Activated T-helper 17 cell treated with anti-CD3 and anti-CD28 coated beads, Interleukin-2, amount 50 U/mL, for 72 hours (primary cell): ENCODE measurements at places on chromosomes 16 and 17.

- no peaks in the 10 kb centered on the region for H3K36me3 ChIP-seq
- H3K4me3 ChIP-seq, result no peak overlapping the region
- no peak for ATAC-seq
- no peaks in the 10 kb centered on the region for H3K27me3 ChIP-seq
- H3K4me1 ChIP-seq, result no peaks in the 10 kb centered on the region
Observed at GRCh38 chr17:65947831-65948230, 244.1 kb downstream of the CEP112 start.

GRCh38 chr17:4738136-4739121, 1.2 kb upstream of the ZMYND15 start:
- H3K4me1 ChIP-seq, result peaks cover 22% of the 10 kb centered on the region
- peaks cover 10% of the 10 kb centered on the region for H3K27me3 ChIP-seq

DNA sequence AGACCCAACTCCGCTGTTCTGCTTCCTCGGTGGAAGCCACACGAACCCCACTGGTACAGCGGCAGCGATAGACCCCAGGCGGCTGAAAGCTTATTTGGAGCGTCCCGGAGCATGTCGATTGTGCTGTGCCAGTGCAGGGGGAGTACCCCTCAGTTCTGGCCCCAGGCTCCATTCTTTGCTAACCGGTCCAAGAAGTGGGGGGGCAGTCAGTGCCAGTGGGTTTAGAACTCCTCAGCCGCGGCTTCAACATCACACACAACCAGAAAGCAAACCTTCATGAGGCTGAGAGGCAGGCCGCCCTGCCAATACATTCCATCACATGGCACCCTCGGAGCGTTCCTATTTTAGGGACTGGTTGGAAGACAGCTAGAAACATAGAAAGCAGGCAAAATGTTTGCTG, 1.7 kb upstream of the MNT start:
- H3K36me3 ChIP-seq, result peaks cover 20% of the 10 kb centered on the region
- peak overlapping the region; percentile 92 for H3K27ac ChIP-seq
- no peak for ATAC-seq
- no peaks in the 10 kb centered on the region for H3K27me3 ChIP-seq

DNA sequence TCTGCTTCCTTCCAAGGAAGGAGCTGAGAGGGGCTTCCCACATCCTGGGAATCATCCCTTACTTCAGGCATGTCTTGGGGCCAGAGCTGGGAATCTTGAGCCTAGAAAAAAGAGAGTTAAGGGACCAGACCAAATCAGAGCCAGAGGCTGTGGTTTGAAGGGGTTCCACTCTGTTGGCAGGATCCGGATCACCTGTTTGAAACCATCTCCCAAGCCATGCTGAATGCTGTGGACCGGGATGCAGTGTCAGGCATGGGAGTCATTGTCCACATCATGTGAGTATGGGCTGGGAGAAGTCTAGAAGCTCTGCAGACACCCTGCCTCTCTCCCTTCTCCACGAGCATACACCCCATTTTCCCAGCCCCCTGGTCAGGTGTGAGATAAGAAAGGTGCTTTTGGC, 9.7 kb downstream of the PSMB3 start:
- peaks cover 4% of the 10 kb centered on the region for H3K4me1 ChIP-seq
- peak overlapping the region; percentile 79 for H3K27ac ChIP-seq
- no peaks in the 10 kb centered on the region for H3K27me3 ChIP-seq
- no peak overlapping the region for H3K4me3 ChIP-seq
- ATAC-seq, result no peak
- peaks cover 100% of the 10 kb centered on the region for H3K36me3 ChIP-seq

DNA sequence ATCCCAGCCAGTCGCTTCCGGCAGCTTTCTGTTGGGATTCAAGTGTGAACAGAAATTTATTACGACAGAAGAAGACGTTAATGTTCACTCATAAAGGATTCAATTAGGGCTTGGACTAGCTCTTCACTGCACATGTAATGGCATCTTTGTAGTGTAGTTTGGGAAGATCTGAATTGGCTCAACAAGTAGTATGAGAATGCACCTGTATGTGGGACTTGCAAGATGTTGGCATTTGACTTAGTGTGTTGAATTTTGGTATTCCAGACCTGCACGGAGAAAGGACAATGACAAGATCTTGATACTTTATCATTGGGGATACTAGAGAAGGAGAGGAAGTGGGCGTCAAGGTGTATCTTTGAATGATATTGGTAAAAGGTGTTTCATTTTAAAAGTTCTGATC, 1.2 kb downstream of the PSMD11 start:
- H3K27ac ChIP-seq, result peak overlapping the region; percentile 73
- no peaks in the 10 kb centered on the region for H3K27me3 ChIP-seq
- ATAC-seq, result no peak
- H3K4me1 ChIP-seq, result peaks cover 35% of the 10 kb centered on the region
- peak overlapping the region; percentile 83 for H3K4me3 ChIP-seq
- H3K36me3 ChIP-seq, result peaks cover 57% of the 10 kb centered on the region

DNA sequence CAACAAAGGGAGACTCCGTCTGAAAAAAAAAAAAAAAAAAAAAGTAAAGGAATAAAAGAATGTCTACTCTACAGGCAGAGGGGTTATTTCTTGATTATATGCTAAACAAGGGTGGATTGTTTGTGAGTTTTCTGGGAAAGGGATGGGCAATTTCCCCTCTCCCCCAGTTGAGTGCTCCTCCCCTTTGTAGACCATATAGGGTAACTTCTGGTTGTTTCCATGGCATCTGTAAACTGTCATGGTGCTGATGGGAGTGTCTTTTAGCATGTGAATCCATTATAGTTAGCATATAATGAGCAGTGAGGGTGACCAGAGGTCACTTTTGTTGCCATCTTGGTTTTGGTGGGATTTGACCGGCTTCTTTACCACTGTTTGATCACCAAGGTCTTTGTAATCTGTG, 4.2 kb upstream of the NME1 start:
- H3K27ac ChIP-seq, result peak overlapping the region; percentile 20
- H3K4me3 ChIP-seq, result no peak overlapping the region
- peaks cover 17% of the 10 kb centered on the region for H3K4me1 ChIP-seq
- no peak for ATAC-seq
- no peaks in the 10 kb centered on the region for H3K36me3 ChIP-seq

- H3K4me3 ChIP-seq, result no peak overlapping the region
- H3K27me3 ChIP-seq, result peaks cover 47% of the 10 kb centered on the region
- no peak for ATAC-seq
- no peaks in the 10 kb centered on the region for H3K36me3 ChIP-seq
- H3K4me1 ChIP-seq, result no peaks in the 10 kb centered on the region
- H3K27ac ChIP-seq, result no peak overlapping the region
Observed at GRCh38 chr17:66925811-66926500, 38.6 kb upstream of the CACNG4 start.
